IPS DF 6.9 (cell line): ENCODE measurements at places on chromosomes 1 and 21.
A peak's percentile ranks its signal among the peaks of the same experiment; 100 is the strongest.

DNA sequence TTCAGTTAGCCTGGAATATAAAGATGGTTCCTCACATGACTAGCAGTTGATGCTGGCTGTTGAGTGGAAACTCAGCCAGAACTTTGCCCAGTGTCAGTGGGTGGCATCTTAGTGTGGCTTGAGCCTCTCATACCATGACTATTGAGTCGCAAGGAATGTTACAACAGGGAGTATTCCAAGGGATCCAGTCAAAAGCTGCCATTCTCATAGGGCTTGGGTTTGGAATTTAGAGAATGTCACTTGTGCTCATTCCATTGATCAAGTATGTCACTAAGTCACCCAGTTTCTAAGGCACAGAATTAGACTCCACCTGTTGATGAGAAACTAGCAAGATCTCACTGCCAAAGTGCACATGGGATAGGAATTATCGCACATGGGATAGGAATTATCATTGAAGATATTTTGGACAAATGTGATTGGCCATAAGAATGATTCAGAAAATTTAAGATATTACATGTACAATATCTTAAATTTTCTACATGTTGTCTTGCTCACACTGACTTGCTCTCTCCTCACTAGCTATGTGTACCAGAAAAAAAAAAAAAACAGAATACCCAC, 1290.7 kb upstream of the ADGRL2 start:
- DNase-seq, result peak; percentile 37

- DNase-seq, result no peak
Measured at GRCh38 chr1:97593192-97593591, 327.6 kb downstream of the DPYD start.

DNA sequence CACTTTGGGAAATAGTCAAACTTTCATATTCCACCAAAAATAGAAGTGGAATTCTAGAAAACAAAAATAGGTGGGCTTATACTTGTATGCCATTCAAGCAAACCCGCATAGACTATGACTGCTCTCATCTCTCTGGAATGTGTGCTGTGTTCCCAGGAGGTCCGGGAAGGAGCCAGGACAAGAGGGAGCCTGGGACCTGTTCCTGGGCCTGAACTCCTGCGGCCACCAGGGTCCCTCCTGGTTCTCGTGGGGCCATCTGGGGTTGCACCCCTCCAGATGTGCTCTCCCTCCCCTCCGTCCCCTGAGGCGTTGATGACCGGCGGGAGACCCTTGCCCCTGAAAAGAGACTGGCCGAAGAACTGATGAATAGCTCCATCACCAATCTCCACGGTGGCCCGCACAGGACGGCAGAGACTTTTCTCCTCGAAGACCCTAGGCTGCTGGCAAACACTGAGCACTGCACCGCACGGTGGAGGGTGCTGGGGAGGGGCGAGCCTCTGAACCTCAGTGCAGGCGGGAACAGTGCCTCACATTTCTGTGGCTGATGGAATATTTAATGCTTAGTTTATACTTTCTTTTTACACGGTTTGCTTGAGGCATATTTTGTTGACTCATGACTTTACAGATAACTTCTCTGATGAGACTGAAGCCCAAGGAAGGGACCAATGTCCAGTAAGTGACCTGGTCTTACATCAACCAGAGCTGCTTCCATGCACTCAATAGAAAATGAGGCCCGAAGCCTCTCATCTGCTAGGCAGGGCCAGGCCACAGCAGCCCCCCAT, 9.6 kb upstream of the ADARB1 start:
- DNase-seq, result no peak

GRCh38 chr1:152029144-152029928, 7.5 kb downstream of the S100A11 start:
- no peak for DNase-seq
